Stimulated activated CD8-positive, alpha-beta memory T cell treated with anti-CD3 and anti-CD28 coated beads, Interleukin-2, amount 100 ng/mL, for 1 hour (primary cell): ENCODE measurements at places on chromosomes 3 and 15.

DNA sequence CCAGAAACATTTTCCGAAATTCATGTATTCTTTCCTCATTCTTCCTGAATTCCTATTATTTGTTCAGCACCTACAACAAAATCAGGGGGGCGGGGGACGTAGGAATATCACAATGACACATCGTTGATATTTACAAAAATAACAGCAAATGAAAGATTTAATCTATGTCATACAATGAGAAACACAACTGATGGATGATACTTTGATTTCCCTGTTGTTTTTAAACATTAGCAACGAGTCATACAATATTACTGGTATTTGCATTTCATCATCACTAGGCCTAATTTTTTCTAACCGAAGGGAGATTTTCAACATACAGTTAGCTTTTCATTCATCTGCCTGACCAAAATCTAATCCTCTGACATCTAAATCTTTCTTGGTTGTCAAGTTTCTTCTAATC is 45.3 kb upstream of the INO80 start:
- no peak for DNase-seq

DNA sequence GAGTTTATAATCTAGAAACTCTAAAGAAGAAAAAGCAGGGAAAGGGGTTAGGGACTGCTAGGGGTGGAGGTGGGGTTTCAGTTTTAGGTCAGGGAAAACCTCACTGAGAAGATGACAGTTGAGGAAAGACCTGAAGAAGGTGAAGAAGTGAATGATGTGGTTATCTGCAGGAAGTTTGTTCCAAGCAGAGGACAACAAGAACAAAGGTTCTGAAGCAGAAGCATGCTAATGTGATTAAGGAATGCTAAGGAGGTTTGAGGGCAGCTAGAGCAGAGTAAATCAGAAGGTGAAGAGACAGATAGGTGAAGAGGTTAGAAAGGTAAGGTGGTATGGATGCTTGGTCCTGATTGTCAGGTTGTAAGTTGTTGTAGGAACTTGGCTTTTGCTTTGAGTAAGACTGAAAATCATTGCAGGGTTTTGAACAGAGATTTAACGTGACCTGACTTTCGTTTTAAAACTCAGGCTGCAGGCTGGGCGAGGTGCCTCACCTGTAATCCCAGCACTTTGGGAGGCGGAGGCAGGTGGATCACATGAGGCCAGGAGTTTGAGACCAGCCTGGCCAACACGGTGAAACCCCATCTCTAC is 8.6 kb downstream of the OXSR1 start:
- DNase-seq, result no peak

DNA sequence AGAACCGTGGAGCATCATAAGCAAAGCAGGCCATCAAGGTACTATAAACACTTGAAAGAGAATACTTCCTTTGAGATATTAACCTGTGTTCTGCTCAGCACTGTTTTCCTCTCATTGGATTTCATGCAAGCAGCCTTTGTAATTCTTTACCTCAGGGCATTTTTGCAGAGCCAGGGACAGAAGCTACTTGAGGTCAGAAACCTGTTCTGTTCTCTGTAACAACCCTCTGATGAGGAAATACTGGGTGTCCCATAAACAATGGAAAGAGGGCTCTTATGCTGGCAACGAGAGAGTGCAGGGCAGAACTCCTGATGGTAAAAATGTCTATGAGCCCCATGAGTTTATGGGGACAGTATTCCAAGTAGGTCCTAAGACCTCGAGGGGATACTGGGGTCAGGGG is 66.0 kb downstream of the DCLK3 start:
- no peak for DNase-seq

DNA sequence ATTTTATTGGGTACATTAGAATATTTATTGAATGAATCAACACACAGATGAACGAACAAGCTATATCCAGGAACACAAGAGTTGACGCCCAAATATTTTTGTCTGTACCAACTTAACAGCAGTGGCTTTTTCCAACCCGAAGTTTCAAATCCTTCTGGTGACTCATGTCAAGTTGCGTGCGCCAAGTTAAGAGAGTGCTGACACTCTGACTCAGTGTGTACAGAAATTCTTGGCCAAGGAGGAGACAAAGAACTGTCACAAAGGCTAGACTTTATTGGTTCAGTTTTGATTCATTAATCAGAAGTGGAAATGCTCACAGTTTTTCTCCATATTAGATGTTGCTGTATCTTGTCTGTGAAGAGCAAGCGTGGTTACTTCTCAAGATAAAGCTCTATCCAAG is 59.6 kb upstream of the TSC22D2 start:
- DNase-seq, result no peak

- no peak for DNase-seq
Observed at GRCh38 chr15:36887214-36887961, 213.0 kb downstream of the MEIS2 start.

DNA sequence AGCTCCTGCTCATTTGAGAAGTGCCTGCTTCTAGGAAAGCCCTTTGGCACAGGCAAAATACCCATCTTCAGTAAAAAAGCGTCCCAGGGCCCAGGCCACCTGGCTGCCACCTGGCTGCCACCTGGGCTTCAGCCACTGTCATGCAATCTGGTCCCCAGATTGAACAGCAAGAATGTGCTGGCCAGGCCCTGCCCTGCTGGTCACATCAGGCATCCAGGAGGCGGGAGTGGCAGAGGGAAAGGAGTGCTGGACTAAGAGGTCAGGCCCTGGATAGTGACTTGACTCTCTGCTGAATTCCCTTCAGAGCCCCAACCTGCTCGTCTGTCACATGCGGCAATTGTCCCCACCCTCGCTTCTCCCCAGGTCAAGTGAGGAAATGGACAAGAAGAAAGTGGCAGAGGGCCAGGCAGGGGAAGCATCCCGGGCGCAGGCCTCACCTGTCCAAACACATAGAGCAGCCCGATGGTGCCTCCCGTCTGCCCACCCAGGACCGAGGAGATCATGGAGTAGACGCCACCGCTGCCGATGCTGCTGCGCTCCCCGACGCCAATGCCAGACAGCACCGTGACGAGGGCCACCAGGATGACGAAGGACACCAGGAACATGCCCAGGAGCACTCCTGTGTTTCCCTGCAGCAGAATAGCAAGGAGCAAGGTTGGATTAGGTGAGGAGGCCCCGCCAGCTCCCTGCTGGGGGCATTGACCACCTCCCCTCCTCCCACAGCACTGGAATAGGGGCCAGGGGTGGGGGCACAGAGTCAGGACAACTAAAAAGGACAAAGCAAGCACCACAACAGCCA is 25.5 kb downstream of the SLC12A8 start:
- no peak for DNase-seq

DNA sequence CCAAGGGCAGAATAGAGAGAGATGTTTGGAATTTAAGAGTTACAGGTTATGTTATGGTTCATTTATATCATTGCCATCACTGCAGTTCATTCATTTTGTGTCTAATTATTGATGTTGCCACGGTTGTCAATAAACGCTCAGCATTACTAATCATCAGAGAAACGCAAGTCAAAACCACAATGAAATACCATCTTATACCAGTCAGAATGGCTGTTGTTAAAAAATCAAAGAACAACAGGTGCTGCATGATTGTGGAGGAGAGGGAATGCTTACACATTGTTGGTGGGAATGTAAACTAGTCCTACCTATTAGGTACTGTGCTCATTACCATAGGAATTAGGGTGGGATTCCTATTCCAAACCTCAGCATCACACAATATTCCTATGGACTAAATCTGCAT is 350.5 kb downstream of the TIGIT start:
- no peak for DNase-seq

- no peak for DNase-seq
Observed at GRCh38 chr3:39907981-39908380, 98.6 kb downstream of the MYRIP start.

DNA sequence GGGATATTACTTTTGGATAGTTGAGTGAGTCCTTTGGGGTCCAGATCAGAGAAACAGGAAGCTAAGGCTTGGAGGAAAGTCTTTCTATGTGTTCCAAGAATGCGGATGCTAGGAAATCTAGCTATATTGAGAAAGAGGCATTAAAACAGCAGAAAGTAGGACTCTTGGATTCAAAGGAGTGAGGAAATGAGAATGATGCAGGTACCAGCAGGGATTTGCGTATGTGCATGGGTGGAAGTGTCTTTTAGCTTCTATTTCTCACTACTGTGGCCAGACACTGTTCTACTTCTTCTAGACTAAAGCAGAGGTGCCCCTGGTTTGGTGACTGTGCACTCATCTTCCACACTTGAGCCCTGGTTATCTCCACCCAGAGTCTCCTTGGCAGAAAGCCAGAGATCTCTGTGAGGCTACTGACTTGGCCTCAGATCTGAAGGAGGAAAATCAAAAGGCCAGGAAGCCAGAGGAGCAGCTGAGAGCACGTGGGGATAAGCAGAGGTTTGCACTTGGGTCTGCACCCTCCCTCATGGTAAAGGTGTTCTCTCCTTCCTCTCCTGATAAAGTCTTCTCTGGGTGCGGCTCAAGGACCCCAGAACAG is 44.3 kb downstream of the ATP2B2 start:
- DNase-seq, result no peak

DNA sequence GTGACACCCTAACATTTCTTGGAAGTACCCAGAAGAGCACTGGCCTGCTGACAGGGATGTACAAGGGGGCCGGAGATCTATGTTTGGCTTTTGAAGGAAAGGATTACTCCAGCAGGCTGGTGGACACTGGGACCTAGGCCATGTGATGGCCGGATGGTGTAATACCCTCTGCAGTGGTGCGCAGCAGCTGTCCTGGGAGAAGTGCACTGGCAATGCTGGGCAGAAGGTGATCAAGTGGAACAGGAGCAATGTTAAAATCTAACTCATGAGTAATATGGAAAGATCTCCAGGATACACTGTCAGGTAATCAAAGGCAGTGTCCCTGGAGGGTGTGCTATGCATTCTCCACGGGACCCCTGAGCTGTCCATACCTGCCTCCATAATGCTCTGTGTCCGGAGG is 71.2 kb upstream of the POMGNT2 start:
- no peak for DNase-seq

DNA sequence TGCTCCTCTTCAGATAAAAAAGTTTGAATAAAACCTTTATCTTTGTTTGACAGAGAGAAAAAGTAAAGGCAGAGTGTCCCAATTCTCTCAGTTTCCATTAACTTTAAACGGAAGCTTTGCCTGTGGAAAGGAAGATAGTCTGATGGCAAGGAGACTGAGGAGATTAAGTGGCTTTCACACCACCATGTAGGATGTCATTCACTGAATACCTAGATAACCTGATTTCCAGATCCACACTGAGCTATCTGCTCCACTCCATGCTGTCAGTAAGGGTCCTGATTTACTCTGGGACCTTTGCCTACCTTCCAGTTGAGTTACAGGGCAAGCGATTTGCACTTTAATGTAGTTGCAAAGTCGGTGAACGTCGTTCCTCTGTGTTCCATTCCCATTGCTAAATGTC is 233.4 kb upstream of the TBL1XR1 start:
- DNase-seq, result no peak

- DNase-seq, result no peak
Observed at GRCh38 chr3:43024181-43024885, 45.2 kb downstream of the GASK1A start.

GRCh38 chr3:155640098-155640497 is 104.8 kb downstream of the PLCH1 start:
- no peak for DNase-seq

DNA sequence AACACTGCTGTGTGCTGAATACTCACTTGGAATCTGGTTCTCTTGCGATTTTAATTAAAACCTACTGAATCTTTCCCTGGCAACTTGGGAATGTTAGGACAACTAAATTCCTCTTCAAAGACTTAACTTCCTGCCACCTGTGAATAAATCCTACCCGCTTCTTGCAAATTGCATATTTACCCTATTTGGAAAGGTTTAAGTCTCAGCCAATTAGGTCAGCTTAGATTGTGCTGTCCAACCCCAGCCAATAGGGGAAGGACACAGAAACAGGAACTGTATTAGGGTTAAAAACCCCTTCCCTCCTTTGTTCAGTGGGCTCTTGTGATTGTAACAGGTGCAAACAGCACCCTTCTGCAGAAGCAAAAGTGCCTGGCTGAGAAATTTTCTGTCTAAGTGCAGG is 38.6 kb upstream of the FSTL1 start:
- no peak for DNase-seq

DNA sequence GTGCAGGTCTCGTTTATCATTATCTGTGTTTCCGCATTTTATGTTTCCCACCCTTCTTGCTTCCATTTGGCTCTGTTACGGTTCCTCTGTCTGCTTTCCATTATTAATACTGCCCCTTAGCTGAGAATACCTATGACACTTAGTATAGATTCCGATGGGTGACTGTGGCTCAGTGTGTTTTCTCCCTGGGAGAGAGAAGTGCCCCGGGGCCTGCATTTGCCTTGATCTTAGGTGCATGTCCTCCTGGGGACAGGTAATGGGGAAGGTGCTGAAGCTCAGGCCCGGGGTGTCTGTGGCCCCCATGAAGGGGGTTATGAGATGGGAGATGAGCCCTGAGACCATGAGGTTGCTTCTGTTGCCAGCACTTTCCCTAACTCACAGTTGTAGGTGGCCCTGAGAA is 43.4 kb upstream of the PCSK6 start:
- DNase-seq, result no peak

GRCh38 chr3:47193871-47194859 is 30.3 kb upstream of the SETD2 start:
- DNase-seq, result no peak

DNA sequence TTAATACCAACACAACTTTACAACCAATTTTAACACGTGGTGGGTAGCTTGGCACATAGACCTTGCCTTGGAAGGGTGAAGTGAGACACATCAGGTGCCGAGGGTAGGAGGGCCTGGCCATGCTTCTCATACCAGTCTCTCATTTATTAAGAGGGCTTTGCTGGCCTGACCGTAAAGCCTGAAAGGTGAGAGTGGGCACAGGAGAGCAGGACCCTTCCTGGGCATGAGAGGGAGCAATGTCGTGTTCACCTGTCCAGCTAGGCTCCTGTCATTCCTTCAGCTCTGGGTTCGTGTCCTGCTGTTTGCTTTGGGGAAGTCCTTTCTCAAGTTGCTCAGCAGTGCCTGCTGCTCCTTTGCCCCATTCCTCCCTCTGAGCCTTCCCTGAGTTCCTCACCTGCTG is 294.4 kb downstream of the EPHB1 start:
- DNase-seq, result no peak

DNA sequence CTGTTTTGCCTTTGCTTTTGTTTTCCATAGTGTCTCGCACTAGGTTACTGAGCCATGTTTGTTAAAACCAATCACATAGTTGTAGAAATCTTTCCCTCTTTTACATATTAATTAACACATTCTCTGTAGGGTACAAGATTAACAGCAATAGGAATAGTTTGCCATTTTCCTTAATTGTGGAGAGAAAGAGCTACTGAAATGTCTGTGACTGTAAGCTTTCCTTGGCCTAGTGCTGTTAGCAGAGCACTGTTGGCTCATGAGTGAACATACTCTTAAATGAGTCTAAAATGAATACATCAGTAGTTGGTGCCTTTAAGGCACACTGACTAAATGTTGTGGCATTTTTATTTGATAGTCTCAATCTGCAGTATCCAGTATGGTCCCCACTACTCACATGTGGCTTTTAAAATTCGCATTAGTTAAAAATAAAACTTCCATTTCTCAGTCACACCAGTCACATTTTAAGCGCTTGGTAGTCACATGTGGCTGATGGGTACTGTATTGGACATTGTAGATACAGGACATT is 28.2 kb downstream of the CHD2 start:
- DNase-seq, result no peak
